Islet precursor cell (in vitro differentiated cells): ENCODE measurements at places on chromosomes 1 and 21.
A peak's percentile ranks its signal among the peaks of the same experiment; 100 is the strongest.

- DNase-seq: peak; percentile 90
These were observed 131.3 kb downstream of the TOMM20 start for GRCh38 chr1:234997201-234997895.

DNA sequence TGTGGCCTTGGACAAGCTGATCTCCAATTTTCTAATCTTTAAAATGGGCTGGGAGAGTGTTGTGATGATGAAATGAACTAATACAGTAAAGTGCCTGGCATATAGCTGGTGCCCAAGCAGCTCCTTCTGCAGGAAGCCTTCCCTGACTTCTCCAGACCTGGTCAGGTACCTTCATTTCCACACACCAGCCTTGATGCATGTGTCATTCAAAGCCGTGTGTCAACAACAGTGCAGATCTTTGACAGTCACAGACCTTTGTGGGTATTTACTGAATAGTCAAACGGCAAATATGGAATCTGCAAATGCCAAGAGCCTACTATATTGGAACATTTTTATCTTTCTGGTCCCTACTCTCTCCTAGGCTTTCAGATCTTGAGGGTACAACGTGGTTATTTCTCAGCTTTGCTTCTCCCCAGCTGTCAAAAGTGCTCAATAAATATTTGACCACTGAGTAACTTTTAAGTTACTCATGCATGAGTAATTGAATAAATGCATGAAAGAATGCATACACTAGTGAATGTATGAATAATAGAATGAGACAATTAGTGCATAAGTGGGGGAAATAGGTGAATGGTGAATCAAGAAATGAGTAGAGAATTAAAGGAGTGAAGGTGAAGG is 75.4 kb downstream of the MDM4 start:
- DNase-seq: no peak

DNA sequence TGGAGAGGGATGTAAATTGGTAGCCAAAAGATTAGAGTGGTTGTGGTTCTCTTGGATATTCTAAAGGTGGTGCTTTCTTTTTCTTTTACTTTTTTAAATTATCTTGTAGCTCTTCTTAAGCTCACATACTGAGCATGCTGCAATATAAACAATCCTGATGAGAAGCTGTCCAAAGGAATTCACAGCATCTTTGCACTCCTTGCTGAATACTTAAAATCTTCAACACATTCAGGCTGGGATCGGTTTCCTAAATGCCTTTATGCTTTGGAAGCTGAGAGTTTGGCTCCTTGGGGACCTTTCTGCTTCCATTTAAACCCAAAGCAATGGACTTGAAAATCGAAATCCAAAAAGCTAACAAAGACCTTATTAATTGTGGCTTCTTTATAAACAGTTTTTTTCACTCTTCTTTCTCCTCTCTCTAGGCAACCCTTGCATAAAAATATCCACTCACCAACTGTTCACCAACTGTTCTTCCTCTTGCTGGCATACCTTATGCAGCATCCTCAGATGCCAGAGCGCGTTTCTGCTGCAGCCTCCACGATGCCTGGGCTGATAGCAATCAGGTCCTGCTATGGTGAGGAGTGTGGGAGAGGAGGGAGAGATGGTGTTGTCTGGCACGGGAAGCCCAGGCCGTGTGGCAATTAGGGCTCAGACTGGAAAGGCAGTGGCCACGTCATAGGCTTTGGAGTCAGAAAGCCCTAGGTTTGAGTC is 535.8 kb upstream of the DAB1 start:
- peak; percentile 55 for DNase-seq

DNA sequence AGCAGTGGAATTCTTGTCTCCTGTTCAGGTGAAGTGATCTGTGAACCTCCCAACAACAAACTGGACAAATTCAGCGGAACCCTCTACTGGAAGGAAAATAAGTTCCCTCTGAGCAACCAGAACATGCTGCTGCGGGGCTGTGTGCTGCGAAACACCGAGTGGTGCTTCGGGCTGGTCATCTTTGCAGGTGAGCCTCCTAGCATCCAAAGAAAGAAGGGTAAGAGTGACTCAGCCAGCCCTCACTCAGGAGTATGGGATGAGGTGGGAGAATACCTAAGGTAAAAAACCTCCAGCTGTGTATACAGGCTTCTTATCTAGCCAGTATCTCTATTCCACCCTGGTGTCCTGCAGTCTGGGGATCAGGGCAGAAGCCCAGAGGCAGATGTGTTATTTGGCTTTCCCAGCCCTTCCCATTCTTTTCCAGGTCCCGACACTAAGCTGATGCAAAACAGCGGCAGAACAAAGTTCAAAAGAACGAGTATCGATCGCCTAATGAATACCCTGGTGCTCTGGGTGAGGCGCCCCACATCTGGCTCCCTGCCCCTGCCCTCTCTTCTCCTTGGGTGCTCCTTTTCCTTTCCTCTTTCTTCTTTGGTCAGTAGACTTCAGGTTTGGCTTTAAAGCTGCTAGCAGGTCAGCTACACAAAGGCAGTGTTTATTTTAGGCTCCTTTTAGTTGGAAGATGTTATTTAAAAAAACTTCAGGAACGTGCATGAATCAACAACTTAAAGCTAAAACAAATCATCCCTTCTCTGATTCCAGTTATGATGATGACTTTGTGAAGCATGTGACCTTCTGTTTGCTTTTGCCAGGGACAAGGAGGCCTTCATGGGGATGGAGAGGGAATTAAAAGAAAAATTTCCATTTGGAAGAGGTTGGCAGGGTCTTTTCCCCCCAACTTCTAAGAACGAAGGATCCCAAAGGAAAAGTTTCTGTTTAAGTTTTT is 9.0 kb downstream of the ATP8B2 start:
- no peak for DNase-seq

GRCh38 chr21:37939251-37939650 is 23.0 kb upstream of the KCNJ6 start:
- DNase-seq: no peak

GRCh38 chr1:224884361-224884801 is 45.1 kb upstream of the DNAH14 start:
- DNase-seq: no peak

DNA sequence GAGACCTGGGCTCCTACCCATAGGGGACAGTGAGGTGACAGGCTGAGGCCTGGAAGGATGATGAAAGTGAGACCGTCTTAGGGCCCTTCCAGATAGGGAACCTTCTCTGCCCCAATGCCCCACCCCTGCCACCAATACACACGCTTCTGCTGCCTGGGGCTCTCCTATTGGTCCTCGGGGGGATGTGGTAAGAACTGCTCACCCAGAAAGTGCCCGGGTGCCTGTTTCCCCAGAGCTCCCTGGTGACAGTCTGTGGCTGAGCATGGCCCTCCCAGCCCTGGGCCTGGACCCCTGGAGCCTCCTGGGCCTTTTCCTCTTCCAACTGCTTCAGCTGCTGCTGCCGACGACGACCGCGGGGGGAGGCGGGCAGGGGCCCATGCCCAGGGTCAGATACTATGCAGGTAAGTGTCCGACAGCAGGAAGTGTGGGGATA is 948 bp downstream of the SEMA4A start:
- DNase-seq: peak; percentile 52

DNA sequence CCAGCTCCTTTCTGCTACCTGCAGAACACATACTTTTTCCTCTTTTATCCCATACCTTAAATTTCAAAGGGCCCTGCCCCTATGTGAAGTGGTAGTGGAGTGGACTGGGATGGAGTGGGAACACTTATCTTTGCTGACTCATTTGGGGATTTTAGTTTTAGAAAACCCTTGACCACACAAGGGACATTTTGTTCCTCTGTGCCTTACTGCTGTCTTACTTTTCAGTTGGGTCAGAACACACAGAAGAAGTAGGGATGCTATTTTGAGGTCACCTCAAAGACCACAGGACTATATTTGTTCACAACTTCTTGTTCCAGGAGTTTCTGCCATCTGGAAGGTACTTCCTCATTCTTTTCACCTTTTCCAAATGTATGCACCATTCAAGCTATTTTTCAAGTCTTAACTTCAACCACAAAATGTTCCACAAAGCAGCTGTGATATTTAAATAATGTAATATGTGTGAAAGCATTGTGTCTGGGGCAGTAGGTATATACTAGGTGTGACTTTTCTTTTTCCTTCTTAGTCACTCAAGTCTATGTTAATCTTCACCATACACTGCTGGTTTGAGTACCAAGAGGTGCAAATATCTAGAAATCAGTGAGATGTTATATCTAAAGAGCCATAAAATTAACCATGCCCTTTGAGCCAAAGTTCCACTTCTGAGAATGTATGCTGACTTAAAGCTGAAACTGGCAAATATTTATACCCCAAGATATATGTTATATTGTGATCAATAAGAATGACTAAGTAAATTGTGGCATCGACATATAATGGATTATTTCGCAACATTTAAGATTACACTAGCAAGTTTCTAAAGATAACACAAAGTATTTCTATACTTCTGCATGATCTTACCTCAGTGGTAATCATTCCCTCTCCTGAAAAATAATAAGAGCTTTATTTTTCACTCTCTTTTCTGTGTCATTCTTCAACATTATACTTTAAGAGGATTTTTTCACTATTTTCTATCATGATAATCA is 308.5 kb downstream of the MRPL39 start:
- no peak for DNase-seq

DNA sequence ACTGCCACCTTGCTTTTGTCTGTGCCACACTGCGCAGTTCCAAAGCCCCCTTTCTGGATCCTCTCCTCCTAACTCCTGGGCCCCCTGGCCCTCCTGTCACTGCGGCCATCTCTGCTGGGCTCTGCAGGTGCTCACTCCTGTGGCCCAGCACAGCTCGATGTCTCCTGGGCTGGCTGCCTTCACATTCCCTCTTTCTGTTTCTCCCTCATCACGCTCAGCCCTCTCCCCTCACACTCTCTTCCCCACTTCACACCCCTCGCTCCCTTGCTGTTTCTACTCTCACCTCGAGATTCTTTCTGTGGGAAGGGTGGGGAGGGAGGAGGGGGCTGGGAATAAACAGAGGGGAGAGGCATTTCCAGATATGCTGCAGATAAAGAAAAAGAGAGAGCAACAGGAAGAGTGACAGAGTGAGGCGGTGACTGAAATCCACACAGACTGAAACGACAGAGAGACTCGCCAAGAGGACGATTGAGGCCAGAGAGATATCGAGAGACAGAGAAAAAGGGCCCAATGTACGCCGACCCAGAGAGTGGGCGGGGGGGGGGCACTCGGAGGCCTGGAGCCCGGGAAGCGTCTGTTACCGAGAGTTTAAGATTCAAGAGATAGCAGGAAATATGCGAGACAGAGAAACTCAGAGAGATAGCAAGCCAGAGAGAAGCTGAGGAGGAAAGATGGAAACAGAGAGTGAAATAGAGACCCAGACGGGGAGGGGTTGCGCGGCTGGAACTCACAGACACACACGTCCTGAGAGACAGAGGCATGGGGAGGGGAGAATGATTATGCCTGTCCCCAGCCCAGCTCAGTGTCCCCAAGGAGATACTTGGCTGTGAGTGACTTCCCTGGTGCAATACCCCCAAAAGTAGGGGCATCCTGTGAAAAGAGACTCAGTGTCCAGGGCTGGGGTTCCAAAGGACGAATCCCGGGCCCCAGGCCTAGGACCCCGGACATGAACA is 666 bp downstream of the CSF3R start:
- DNase-seq: no peak

- DNase-seq: no peak
These were observed 998.6 kb downstream of the TTLL7 start for GRCh38 chr1:83000286-83000685.

DNA sequence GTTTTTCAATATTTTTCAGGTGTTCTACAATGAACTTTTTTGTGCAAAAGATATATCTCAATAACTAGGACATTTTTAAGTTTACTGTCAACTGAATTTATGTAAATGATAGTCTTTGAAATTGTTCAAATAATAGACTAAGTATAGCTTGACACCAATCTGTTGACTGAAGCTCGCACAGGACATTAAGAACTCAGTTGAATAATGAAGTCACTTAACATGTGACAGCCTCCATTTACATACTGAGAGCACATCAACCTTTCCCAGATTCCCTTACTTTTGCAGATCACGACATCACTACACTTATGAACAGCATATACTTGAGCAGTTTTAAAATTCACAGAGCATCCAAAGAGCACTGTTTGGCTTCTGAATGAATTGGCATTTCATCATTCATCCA is 268.2 kb downstream of the LRRC7 start:
- DNase-seq: no peak

- peak; percentile 46 for DNase-seq
These were observed 5.9 kb upstream of the TTC22 start for GRCh38 chr1:54806931-54807611.

- DNase-seq: peak; percentile 80
These were observed 4.3 kb upstream of the S100A9 start for GRCh38 chr1:153353226-153353947.

DNA sequence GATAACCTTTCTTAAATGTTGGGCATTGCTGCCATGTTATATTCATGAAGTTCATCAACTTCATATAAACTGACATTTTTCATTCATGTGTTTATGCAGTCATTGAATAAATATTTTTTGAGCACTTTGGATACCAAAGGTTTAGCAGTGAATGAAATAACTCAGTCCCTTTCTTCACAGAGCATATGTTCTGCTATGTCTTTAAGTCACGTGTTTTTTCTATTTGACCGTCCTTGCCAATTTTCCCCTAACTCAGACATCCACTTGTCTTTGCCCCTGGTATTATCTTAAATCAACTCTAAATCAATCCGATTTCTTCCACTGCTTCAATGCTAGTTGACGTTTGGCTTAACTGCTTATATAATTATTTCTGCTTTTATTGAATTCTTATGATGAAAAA is 16.6 kb downstream of the ADARB1 start:
- no peak for DNase-seq

DNA sequence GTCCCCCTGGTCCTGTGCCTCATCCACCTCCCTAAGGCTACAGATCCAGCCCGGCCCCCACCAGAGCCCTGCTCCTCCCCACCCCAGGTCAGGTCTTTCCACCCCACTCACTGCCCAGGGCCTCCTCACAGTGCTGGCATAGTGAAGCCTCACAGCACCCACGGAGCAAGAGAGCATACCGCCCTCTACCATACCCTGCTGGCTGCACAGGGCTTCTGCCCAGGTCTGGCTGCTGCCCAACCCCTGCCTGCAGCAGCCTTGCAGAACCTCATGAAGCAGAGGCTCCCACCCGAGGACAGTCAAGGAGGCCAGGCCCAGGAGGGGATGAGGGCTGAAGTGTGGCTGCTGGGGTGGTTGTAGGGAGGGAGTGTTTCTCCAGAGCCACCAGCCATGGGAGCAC is 19.7 kb upstream of the ARF1 start:
- DNase-seq: peak; percentile 56

GRCh38 chr21:46145840-46146691 is 9.3 kb downstream of the FTCD start:
- DNase-seq: no peak

DNA sequence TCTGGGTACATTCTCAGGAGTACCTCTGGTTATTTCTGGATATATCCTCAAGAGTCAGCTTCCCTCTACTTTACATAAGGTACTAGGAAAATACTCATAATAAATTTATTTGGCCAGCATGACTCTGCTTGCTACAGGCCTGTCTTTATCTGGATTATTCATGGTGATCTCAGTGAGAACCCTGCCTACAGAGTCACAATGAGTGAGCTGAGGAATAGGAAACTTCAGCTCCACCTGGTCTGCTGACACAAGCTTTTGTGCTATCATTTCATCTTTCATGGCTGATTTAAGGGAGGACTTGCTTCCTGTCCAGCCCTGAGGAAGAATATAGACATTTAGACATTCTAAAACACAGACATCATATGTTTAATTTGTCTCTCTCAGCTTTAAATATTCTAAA is 19.5 kb upstream of the SUCO start:
- no peak for DNase-seq
